ENCODE measurements at places on chromosomes 6 and 20.

- peak; percentile 61 for DNase-seq
Observed at GRCh38 chr20:23340524-23340923, 10.1 kb upstream of the NXT1 start.

DNA sequence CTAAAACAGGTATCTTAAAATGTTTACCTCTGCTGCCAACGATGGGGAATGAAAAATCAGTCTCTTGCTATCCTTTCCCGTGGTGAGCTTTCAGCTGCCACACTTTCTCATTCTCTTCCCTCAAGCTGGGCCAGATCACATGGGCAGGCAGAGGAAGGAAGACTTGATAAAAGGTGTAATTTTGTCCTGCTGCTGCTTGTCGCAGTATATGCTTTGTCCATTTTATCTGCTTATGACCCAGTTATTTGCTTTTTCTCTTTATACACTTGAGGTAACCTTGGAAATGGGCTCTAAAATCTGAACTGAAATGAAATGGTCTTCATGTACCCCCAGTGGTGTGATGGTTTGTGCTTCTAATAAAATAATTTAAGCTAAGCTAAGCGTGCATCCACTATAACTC lies 695.9 kb upstream of the FLRT3 start:
- no peak for DNase-seq

GRCh38 chr6:22878324-22878701 lies 308.9 kb downstream of the HDGFL1 start:
- no peak for DNase-seq

GRCh38 chr6:162917506-162917905 lies 189.7 kb downstream of the PACRG start:
- DNase-seq: no peak

GRCh38 chr20:64154590-64155257 lies 9.5 kb upstream of the MYT1 start:
- DNase-seq: no peak

- DNase-seq: no peak
Observed at GRCh38 chr6:134041093-134041492, 11.3 kb downstream of the SLC2A12 start.

DNA sequence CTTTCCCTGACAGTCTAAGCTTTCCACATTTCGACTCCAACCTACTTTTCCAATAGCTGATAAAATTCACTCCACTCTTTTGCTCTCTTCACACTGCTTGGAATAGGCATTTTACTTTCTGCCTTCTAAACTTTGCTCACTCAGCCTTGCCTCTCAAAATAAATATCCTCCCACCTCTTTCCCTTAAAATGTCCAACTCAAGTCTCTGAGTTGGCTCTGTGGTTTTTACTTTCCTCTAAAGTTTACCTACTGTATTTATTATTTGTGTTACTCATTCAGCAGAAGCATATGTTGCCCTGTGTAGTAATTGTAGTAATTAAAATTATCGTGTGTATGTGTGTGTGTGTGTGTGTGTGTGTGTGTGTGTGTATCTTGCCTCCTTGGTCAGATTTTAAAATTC lies 20.0 kb upstream of the CDYL start:
- no peak for DNase-seq

GRCh38 chr20:59105581-59105980 lies 58.0 kb upstream of the ZNF831 start:
- no peak for DNase-seq

DNA sequence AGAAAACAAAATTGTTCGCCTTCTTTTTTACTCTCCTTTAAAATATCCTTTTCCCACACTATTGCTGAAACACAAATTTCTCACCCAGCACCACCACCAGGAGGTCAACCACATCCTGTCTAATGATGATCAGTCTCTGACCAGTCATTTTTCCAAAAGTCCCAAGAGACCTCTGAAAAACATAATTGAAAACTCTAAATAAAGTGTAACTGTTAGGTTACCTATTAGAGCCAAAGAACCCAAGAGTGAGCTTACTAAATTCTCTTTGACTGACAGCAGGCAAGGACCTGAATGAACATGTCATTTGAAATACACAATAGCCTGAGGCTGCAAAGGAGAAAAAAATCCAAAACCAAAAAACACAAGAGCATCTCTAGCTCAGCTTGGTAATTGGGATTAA lies 735.4 kb downstream of the CBLN4 start:
- DNase-seq: no peak

- DNase-seq: no peak
Observed at GRCh38 chr20:34049389-34049788, 55.7 kb downstream of the RALY start.

DNA sequence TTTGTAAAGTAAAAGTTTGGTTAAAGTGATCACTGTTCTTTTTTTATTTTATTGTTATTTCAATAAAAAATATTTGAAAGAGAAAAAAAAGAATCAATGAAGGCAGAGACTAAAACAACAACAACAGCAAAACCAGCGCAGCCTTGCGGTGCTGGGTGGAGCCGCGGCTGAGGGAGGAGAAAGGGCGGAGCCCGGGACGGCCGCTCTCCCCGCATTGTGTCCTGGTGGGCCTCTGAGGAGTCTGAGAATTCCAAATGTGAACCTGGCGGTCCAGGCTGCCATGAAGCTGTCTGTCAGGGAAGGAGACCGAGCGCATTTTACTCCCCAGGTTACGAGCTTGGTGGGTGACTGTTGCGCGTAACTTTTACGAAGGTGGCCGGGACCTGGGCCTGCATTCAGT lies 43.2 kb downstream of the TMEM242 start:
- DNase-seq: peak; percentile 31

Data from K562 (cell line).